ENCODE measurements at places on chromosomes 7 and 10.
A peak's percentile ranks its signal among the peaks of the same experiment; 100 is the strongest.

GRCh38 chr7:131007439-131008330 is 273.7 kb upstream of the KLF14 start:
- peak; percentile 13 for DNase-seq

- DNase-seq: no peak
Measured at GRCh38 chr10:86329093-86329710, 37.4 kb downstream of the GRID1 start.

DNA sequence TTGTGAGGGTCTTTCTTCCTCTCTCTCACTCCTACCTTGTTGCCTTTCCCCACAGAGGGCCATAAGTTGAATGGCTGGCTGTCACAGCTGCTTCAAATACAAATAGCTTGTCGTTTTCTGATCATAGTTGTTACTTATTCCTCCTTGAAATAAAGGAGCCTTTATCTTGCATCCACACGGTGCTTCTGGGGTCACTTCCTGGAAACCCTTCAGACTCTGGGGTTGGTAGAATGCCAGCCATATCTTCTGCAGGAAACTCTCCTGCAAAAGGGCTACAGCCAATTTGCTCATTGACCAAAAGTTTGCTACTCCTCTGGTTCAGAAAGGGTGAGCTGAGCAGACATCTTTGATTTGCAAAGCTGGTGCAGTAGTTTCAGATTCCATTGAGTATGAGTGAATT is 70.4 kb downstream of the FAM185A start:
- DNase-seq: no peak

DNA sequence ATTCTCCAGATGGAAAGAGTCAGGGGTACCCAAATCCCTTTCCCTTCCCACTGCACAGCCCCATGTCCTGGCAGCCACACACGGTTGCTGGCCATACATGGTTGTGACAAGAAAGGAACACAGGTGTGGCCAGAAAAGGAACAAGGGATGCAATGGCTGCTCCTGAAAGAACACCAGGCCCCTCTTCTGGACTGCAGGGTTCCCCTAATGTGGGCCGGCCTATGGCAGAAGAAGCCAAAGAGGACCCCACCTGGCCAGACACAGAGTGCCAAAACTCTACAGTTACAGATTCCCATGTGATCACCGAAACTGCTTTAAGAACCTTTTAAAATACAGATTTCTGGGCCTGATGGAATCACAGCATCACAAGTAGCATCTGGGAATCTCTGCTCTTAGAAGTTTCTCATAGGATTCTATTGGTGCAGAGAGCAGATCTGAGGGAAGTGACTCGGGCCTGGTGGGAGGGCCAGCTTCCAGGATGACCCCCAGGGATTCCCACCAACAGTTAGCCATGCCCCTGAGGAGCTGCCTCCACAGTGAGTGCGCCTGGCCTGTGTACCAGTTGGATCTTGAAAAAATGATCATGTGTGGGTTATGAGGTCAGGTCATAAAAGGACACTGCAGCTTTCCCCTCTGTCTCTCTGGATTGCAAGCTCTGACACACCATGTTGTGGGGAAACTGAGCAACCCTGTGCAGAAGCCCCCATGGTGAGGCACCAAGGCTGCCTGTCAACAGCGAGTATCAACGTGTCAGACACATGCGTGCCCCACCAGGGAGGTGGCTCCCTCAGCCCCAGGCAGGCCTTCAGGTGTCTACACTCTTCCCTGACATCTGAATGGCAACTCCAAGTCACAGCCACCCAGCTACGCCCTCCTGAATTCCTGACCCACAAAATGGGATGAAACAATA is 89.6 kb upstream of the LANCL2 start:
- no peak for DNase-seq

- no peak for DNase-seq
Measured at GRCh38 chr7:41153268-41153667, 549.6 kb downstream of the INHBA start.

DNA sequence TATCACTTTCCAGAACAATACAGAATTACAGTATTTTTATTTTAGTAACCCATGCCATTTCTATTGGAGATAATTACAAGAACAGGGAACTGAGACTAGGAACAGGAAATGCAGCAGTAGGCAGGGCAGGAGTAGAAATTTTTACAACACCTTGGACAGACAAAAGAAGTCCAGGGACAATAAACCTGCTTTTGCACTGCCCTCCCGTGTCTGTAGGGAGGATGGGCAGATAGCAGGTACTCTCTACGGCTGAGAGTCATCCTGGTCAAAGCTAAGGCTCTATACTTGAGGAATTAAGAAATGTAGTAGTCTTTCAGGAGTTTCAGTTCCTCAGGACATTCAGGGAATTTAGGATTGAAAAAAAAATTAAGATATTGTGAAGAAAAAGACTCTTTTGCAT is 63.4 kb downstream of the VAX1 start:
- no peak for DNase-seq

DNA sequence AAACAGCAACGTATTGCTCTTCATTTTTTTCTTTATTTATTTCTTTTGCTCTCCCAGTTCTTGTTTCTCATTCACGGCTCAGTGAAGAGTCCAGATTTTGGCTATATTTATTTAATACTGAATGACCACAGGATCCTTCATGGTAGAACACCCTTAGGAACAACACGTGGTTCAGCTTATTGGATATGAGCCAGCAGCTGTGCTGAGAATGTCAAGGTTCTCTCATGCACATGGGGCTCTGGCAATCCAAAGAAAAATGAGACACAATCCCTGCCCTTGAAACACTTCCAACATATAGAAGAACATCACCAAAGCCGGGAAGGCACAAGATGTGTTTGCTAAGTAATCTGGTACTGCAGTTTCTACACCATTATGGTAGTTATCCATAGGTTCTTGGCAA is 852.9 kb downstream of the SORCS1 start:
- no peak for DNase-seq

DNA sequence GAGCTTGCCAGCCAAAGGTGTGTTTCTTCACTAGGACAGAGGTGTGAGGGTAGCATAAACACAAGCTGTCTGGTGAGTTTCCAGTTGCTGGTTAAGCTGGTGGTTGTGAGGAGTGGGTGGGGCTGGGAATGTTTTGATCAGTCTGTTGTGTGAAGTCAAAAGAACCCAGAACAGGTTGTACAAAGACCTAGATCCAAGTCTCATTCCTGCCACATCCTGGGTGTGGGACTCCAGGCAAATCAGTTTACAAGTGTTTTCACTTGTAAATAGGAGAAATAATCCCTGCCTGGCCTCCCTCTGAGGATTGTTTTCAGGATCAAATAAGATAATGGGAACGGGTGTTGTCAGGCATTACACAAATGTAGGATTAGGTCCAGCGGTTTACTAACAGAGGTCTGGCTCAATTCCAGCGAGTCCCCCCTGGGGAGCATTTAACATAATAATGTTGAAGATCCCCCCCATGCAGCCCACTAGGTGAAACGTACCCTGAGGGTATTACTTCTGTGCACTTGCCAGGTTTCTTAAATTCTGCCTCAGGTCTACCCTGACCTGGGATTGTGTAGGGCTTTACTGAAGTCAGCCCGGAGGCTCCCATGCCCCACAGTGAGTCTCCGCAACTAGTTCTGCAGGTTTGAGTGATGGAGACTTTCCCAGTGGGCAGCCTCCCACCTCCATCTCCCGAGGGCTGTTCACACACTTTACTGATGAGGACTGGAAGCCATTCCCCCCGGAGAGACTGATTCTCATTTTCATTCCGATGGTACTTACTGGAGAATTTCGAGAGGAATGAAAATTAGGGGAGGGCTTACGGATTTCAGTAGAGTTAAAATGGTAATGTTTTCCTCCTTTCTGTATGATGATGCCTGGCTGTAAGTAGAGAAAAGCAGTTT is 2.7 kb upstream of the FRAT2 start:
- DNase-seq: no peak

GRCh38 chr10:58818900-58819299 is 306.2 kb downstream of the BICC1 start:
- DNase-seq: no peak

DNA sequence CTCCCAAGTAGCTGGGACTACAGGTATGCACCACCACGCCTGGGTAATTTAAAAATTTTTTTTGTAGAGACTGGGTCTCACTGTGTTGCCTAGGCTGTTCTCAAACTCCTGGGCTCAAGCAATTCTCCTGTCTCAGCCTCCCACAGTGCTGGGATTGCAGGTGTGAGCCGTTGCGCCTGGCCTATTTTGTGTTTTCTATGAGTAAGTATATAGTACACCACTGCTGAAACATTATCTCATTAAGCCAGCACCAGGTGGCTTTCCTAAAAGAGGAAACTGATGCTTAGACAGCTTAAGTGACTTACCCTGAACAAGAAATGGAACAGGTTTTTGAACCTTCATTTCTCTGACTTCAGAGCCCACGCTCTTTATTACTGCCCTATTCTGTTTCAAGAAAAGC is 7.8 kb upstream of the PTPN12 start:
- no peak for DNase-seq

DNA sequence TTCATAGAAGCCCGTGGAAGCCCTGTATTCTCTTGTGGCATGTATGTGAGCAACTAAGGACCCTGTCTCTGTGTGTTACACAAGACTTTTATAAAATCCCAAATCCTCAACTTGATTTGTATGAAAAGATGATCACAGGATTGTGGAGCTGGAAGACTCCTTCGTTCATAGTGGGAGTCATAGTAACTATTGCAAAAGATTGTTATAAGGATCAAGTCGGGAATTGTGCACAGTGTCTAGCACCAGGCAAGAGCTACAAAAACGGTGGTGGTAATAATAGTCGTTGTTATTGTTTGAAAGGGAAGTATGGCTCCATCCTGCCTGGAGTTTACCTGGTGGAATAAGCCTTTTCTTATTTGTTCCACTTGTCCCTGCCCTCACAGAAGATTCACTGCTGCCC is 42.8 kb upstream of the MTURN start:
- no peak for DNase-seq

- DNase-seq: no peak
Measured at GRCh38 chr7:35331730-35332678, 78.1 kb upstream of the TBX20 start.

- DNase-seq: no peak
Measured at GRCh38 chr10:128572696-128573095, 446.5 kb upstream of the MKI67 start.

DNA sequence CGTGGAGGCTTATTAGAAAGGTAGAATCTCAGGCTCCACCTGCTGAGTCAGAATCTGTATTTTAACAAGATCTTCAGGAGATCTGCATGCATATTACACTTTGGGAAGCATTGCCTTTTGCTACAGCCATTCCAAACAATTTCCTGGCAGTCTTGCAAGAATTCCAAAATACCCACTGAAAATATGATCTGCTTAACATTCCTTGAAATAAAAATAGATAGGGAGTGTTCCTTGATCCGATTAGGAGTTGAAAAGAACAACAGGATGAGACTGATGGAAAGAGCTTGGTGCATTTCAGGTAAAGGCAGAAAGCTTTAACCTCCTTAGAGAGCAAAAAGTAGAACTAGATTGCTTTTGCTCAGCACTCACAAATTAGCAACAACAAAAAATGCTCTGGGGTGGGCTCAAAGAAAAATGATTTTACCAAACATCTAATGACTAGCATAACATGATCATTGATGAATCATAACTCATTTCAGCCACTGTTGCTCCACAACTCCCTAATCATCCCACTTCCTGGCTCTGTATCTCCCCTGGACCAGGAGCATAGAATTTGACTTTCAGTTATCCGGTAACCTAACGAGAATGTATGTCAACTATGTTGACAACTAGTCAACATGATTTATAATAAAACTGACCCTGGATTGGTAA is 115.2 kb downstream of the RNLS start:
- DNase-seq: no peak

DNA sequence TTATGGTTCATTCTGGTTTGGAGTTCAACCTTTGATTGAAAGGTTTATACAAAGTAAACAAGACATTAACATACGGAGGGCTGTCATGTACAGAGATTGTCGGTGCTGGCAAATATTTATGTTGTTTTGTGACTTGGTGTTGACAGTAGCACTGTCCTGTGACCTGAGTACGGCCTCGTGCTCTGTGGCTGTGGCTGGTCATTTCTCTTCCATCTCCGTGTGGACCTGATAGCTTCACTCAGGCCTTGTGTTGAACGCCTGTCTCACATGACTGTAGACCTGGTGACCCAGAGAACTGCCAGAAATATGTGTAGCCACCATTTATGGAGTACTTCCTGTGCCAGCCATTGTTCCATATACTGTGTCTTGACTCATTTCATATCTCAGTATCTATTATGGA is 311.6 kb downstream of the CCDC3 start:
- no peak for DNase-seq

DNA sequence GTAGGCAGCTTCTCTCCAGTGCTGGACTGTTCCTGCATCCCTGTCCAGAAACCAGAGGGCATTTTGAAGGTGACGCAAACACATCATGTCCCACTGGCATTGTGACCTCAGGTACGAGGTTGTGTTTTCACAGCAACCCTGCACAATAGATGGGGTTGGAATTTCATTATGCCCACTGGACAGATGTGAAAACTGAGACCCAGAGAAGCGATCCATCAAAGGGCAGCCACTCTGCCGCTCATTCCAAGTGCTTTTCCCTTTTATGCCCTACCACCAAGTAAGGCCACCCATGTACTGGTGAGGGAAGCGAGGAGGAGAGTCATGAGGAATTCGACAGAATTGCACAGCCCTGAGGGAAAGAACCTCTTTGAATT is 63.3 kb downstream of the CALML3 start:
- no peak for DNase-seq

GRCh38 chr7:4613846-4614548 is 68.1 kb upstream of the FOXK1 start:
- no peak for DNase-seq

GRCh38 chr10:89556600-89556999 is 21.2 kb upstream of the SLC16A12 start:
- no peak for DNase-seq

DNA sequence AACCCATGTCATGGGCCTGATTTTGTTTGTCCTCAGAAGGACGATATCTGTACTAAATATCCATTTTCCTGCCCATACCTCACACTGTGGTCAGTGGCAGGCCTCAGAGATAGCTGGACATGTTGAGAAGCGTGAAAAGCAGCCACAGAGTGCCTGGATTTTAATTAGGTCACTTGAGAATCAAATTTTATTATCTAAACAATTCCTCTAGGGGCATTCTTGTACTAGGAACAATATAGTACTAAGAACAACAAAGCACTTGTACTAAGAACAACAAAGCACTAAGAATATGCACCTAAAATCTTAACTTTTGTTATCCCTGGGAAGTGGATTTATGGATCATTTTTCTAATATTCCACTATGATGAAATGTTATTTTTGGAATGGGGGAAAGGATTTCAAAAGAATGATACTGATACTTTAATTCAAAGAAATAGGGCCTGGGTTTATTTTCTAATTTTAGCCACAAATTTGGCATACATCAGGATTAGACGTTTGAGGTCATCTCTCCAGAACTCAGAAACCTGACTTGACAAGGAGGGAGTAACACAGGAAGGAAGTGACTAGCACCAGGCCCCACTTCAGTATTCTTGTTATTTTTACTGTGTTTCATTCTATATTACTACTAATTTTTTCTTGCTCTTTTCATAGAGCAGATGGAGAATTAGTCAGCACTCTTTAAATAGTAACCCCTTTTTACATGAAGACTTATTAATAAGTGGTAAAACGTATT is 112.2 kb downstream of the EXOC4 start:
- DNase-seq: no peak

DNA sequence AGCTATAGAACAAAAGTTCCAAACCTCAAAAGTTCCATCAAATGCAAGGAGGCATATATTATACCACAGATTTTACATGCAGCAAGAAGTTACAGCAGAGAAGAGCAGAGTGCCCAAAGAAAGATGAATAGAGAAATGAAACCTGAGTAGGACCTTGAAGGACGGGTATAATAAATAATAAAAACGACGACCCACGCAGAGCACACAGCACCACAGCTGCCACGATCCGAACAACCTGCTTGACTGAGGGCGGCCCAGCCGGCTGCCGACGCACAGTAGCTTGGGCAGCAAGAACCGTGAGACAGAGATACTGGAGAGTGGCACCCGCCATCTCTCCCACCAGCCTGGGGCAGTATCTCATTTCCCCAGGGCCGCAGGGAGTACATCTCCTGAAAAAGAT is 79.0 kb downstream of the HIPK2 start:
- no peak for DNase-seq

Measured in activated naive CD8-positive, alpha-beta T cell treated with anti-CD3 and anti-CD28 coated beads, Interleukin-2, amount 50 U/mL, for 16 hours (primary cell).